ENCODE measurements at places on chromosomes 4 and X.

- DNase-seq = no peak
These were observed 1040.7 kb downstream of the RAPGEF2 start for GRCh38 chr4:160143574-160143973.

DNA sequence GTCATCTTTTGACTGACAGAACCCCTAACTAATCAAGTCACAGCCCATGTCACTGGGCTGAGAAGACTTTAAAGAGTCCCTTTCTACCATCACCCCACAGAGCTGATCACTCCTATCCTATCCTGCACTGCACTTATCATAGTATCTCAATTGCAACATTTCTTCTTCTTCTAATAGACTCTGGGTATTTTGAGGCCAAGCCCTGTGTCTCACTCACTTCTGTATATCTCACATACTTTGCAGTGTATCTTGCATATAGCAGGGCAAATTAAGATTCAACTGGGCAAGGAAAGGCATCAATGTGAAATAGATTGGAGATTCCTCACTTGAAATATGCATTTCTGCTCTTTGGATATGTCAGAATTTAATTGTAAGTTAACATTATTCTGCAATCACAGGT, 531.5 kb upstream of the SLIT2 start:
- DNase-seq = no peak

DNA sequence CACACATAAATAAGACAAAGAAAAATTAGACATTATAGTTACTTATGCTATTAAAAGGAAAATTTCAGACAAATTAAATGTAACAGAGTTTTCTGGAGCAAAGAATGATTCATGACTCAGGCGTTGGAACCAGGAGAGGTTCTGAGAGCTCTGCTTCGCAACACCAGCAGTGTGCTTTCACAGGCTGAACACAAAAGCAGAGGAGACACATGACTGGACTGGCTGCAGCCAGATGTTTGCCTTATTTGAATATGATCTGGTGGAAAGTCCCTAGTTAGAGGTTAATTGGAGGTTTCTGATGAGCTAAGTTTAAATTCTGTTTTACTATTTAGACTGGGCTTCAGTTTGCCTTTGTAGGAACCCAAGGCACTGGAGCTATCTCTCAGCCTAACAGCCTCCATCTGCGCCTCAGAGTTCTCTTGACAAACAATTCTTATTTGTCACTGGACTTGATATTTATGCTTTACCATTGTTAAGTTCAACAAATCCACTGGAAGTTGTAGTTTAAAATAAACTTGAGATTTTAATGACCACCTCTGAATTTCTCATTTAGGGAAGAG, 16.2 kb downstream of the BOD1L1 start:
- no peak for DNase-seq

DNA sequence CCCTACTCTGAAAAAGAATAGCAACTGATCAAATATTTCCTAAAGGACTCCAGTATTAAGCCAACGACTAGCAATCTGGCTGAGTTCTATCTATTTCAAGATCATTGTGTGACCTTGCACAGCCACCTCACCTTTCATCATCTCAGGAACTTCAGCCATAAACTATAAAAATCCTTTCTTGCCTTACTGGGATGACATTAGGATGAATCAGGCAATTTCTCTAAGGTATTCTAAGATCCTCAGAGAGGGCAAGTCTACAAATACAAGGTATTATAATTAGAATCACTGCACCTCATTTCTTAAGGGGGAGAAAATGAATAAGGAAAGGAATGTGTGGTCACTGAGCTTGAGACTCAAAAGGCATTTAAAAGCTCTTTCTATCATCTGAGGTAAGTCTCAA, 152.6 kb downstream of the GRIA3 start:
- no peak for DNase-seq

- no peak for DNase-seq
These were observed 26.2 kb downstream of the ATXN3L start for GRCh38 chrX:13293700-13294099.

DNA sequence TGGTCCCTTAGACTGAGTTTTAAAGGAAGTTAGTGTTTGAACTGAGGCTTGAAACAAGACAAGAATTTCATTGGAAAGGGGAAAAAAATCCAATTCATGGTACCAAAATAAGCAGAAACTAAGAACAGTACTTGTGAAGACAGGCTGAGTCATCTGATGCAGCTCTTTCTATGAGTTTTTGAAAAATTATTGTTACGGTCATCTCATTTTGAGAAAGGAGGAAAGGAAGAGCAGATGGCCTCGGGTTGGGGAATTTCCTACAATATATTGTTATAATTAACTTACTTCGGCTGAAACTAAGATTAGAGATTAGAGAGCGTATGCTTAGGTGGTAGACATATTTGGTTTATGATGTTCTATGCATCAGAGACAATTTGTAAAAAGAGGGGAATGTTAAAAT, 2164.8 kb upstream of the AGA start:
- no peak for DNase-seq

Measured in bone marrow (tissue), 2 donors.